ENCODE measurements at places on chromosomes 4 and X.

- DNase-seq: no peak
Measured at GRCh38 chr4:8316911-8317351, 47.4 kb downstream of the HTRA3 start.

DNA sequence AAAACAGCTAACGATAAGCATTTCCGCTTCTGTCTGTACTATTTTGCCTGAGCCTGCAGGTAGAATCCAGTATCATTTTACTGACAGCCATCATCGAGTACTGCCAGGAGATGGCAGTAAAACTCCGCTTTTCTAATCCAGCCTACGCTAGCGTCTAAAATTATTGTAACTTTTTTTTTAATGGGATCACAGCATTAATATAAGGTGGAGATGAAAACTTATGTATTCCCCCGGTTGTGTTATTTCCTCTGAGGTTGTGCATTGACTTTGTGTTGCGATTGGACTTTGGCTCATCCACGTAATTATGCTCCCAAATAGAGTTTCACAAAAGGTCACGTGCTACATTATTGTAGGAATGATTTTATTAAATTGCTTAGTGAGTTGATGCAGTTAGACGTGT is 248.1 kb downstream of the C4orf33 start:
- no peak for DNase-seq

GRCh38 chr4:47210828-47211227 is 179.5 kb downstream of the GABRB1 start:
- DNase-seq: no peak

DNA sequence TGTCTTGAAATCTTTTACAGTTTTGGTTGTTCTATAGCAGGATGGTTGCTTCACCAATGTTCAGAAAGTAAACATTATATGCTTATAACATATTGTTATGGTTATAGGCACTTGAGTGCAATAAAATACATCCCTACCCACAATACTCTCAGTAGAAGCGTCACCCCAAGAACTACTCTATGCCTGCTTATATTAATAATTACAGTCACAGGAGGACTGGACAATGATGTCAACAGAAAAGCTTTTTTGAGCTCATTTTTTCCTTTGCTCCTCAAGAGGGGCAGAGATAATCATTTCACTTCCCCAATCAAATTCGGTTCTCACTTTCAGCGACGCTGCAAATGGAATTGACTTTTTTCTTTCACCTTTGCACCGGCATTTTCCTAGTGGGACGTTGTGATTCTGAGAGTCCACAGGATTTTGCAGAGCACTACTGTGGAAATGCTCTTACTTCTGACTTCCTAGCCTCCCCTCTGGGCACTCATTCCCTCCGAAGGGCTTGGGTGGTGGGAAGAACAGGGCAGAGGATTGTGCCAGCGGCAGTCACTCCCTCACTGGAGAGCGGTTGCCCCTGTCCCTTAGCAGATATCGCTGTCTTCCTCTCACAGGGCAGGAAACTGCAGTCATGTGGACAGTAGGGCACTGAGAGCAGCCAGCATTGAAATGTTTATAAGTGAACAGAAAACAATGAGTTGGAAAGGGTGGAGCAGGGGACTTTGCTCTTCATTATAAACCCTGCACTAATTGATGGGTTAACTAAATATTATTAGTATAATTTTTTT is 24.9 kb upstream of the SGMS2 start:
- DNase-seq: no peak

DNA sequence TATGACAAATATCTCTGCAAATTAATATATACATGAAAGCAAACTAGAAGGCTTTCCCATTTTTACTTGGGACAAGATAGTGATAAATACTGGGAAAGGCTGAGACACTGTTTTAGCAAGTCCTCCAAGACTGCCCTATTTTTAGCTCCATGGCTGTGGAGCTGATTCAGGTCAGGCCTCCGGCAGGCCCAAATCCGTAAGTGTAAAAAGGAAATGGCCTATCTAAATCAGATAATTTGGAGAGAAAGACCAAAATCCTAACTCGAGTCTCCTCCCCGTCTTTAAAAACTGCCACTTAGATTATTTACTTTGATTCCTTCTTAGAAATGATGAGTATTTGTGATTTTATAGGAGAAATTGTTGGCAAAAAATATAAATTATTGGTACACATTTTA is 2.9 kb downstream of the OTUD4 start:
- DNase-seq: no peak

DNA sequence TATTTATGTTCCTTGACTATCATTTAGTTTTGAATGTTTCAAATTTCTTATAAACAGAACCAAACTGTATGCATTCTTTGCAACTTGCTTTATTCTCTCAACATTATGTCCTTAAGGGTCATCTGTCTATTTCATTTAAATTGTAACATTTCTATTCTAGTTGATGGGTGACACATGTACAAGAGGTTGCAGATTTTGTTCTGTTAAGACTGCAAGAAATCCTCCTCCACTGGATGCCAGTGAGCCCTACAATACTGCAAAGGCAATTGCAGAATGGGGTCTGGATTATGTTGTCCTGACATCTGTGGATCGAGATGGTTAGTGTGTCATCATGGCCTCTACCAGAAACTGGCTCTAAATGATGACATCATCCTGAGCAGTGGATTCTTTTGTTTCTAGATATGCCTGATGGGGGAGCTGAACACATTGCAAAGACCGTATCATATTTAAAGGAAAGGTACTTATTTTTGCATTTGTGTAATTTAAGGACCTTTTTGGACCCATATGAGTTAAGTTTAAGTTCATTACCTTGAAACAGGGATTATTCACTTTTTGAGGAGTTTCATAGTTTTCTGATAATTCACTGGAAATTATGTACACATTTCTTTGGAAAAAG is 6.1 kb downstream of the LIAS start:
- DNase-seq: no peak

DNA sequence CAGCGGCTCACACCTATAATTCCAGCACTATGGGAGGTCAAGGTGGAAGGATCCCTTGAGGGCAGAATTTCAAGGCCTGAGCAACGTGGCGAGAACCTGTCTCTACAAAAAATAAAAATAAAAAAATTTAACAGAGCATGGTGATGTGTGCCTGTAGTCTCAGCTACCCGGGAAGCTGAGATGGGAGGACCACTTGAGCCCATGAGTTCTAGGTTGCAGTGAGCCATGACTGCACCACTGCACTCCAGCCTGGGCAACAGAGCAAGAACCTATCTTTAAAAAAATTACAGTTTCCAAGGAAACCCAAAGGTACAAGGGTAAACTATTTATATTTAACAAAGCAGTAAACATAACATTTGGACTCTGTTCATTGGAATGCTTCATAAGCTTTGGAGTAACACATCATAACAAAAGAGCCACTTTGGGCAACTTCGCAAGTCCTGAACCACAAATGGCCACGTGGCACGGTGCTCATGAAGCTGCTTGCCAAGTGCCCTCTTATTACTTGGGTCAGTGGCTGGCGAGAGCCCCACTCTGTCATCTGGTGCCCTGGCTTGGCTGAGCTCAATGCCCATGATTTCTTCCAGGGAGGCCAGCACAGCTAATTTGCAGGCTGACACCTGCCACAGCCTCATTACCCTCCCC is 165.6 kb downstream of the SH3KBP1 start:
- DNase-seq: no peak

GRCh38 chrX:20260885-20261284 is 5.8 kb downstream of the RPS6KA3 start:
- no peak for DNase-seq

GRCh38 chr4:136078976-136079375 is 1453.3 kb downstream of the PCDH18 start:
- DNase-seq: no peak

DNA sequence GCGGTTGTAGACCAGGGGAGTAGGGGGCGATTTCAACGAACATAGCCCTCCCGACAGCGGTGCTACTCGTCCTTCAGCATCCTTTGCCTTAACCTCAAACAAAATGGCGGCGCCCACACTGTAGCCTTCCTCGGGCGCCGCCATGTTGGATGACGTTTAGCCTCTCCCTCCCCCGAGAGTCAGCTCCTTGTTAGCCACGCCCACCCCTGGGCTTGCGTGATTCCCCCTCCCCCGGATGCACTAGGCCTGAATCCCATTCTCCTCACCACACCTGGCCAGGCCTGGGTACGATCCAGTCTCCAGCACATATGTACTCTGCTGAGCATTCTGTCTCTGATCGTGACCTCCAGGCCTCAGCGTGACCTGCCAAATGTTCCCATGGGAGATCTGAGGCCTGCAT is 49.0 kb upstream of the ZNF157 start:
- DNase-seq: no peak

DNA sequence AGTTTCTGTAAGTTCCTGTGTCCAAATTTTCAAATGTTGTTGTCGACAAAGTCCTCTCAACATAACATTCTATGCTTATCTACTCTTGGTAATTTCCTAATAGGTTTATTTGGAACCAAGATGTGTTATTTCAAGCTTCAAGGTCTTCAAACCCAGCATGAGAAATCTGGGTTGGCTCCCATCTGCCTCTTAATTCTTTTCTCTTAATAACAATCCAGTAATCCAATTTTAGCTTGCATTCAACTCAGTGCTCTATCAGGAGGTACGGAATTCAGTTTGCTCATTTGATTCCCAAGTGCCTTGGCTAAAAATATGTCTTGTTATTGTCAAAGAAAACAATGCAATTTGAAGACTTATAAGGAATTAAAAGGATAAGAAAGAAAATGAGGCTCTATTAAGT is 235.5 kb upstream of the MID1 start:
- DNase-seq: no peak

DNA sequence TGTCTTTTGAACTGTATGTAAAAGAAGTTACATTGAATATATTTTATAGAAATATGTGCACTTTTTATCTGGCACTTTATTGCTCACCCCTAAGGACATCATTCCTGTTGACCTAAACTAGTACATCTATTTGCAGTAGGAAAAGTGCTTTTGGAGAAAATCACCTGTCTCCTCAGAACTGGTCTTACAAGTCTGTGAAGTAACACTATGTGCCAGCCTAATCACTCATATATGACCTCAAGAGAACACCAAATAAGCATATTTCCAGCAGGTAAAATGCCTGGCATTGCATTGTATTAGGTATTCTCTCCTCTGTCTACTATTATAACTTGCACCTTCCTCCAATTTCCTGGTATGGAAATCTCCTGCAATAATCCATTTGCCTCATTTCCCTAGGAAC is 4.0 kb upstream of the GASK1B start:
- DNase-seq: no peak

DNA sequence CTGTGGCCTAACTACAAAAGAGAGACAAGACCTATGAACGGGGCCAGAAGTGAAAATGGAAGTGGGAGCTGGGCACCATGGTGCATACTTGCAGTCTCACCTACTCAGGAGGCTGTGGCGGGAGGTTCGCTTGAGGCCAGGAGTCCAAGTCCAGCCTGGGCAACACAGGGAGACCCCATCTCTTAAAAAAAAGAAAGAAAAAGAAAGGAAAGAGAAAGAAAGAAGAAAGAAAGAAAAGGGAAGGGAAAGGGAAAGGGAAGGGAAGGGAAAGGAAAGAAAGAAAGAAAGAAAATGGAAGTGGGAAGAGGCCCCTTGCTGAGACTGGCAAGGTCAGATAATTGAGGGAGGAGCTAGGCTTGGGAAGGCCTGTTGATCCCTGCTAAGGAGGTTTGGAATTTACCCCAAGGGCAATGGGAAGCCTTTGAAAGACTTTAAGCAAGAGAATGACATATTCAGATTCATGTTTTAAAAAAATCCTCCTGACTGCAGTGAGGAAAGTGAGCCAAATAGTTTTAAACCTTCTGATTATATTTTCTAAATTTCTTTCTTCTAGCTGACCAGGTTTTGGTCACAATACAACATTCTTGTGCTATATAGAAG is 17.7 kb upstream of the HERC5 start:
- DNase-seq: no peak

- no peak for DNase-seq
Measured at GRCh38 chr4:183995570-183995969, 90.5 kb downstream of the STOX2 start.

- DNase-seq: no peak
Measured at GRCh38 chrX:108160309-108160708, 68.7 kb downstream of the ATG4A start.

DNA sequence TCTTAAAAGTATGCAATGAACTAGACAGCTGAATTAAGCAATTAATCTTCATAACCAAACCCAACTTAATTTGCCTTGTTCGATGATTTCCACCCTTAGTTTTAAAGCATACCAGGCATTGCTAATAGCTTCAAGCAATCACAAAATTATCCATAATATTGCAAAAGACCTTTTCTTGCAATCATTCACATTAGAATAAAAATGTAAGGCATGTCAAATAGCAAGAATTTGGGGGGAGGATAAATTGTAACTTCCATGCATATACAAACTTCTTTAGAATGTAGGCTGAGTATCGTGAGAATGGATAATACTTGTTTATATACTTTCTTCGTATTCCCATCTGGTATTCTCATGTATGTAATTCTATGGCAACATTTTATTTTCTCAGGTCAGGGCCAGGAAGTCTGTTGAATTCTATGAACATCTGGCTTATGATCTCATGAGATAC is 28.7 kb upstream of the BMP2K start:
- DNase-seq: no peak

DNA sequence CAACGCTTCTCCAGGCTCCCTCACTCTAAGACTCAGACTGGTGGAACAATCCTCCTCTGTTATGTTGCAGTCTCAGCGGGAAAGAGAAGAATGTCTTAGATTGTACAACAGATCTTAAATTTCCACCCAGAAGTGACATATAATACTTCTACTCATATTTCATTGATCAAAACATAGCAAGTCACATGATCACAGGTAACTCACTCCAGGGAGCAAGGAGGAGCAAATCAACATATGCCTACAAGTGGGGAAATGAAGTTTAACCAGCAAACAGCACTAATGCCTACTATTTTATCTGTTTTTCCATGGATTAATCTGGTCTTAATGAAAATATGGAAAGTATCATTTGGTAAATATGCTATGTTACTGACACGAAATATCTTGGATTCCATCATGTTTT is 819.8 kb downstream of the CCSER1 start:
- DNase-seq: no peak

- no peak for DNase-seq
Measured at GRCh38 chr4:44736900-44737299, 10.5 kb upstream of the GNPDA2 start.

GRCh38 chr4:11470438-11471045 is 41.8 kb upstream of the HS3ST1 start:
- no peak for DNase-seq

DNA sequence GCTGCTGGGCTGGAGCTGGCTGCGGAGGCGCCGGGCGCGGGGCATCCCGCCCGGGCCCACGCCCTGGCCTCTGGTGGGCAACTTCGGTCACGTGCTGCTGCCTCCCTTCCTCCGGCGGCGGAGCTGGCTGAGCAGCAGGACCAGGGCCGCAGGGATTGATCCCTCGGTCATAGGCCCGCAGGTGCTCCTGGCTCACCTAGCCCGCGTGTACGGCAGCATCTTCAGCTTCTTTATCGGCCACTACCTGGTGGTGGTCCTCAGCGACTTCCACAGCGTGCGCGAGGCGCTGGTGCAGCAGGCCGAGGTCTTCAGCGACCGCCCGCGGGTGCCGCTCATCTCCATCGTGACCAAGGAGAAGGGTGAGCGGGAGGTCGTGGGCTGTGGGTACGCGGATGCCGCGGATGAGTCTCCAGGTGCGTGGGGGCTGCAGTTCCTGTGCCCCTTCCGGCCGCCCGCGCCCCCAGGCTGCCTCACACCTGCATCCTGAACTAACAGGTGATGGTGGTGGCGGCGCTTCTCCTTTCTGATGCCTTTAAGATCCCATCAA is 499 bp downstream of the CYP2U1 start:
- no peak for DNase-seq
